ENCODE measurements at places on chromosomes 5 and 9.

DNA sequence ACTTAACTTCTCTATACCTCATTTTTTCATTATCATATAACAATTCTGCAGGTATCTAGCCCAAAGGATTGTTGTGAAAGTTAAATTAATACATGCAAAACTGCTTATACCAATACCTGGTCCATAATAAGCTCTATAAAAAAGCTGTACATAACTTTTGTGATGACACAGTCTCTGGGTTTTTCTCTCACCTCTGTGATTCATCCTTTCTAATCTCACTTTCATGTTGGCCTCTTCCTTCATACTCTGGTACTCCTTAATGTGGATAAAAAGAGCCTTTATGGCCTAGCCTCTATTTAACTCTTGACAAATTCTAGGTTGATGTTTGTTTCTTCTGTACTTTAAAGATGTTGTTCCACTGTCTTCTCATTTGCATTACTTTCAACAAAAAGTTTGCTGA is 162.9 kb upstream of the ACOT12 start:
- peak; percentile 6 for DNase-seq

- DNase-seq, result no peak
Observed at GRCh38 chr9:82987370-82988189, 75.4 kb downstream of the RASEF start.

DNA sequence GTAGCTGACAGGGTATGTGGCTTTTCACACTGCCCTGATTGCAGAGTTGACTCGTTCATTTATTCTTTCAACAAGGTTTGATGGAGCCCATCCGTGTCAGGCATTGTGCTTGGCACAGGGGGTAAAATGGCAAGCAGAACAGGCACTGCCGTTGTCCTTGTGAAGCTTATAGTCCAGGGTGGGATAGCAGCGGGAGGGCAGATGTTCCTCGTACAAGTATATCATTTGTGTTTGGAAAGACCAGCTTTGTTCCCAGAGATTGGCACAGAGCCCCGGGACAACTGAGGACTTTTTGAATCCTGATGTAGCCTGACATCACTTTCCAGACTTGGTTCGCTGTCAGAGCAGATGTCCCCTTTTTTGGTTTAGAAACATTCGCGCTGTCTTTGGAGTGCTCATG is 50.9 kb downstream of the MVB12B start:
- no peak for DNase-seq

GRCh38 chr5:38011668-38012188 is 171.9 kb upstream of the GDNF start:
- DNase-seq, result no peak

- no peak for DNase-seq
Observed at GRCh38 chr9:76595645-76596044, 136.7 kb downstream of the GCNT1 start.

- no peak for DNase-seq
Observed at GRCh38 chr5:56827049-56827448, 11.7 kb downstream of the MAP3K1 start.

DNA sequence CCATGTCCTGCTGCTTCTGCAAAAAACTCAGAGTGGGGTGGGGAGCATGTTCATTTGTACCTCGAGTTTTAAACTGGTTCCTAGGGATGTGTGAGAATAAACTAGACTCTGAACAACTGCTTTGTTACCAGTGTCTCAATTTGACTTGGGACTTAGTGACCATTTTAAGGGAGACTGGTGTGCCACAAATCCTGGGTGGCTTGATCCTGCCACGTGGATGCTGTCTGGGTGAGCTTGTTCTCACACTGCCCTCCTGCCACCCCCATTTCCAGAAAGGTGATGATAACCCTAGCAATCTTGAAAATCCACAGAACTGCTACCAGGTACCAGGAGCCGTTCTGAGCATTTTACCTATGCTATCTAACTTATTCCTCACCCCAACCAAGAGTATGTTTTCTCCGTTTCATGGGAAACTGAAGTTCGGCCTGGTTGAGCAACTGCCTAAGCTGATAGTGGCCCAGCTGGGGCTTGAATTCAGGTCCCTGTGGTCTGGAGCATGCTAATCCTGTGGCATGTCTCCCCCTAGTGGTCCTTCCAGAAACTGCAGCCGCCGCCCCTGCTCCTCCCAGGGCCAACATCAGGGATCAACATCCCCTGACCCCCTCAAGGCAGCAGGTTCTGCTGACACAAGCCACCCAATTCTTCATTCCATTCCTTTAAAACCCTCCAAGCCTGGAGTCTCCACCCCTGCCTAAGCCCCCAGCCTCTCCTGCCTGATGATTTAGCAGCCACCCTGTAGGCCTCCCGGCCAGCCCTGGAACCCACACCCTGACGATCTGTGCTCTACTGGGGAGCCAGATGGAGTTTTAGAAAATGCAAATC is 2.8 kb downstream of the IL3 start:
- DNase-seq, result peak; percentile 32

DNA sequence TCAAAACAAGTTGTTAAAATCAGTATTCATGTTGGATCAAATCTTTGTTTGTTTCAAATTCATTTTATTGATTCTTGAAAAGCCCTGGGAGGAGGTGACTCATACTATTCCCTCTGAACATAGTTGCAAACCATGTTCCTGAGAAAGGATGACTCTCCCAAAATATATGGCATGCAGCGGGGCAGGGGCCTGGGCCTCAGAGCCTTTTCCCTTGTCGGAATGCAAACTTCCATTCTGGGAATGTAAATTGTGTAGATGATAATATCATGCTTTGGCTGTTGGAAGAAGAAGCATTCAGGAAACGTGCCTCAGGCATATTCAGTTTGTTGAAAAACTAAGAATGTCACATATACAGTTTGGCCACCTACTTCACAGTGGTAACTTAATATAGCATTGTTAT is 242.0 kb downstream of the AUH start:
- peak; percentile 32 for DNase-seq

DNA sequence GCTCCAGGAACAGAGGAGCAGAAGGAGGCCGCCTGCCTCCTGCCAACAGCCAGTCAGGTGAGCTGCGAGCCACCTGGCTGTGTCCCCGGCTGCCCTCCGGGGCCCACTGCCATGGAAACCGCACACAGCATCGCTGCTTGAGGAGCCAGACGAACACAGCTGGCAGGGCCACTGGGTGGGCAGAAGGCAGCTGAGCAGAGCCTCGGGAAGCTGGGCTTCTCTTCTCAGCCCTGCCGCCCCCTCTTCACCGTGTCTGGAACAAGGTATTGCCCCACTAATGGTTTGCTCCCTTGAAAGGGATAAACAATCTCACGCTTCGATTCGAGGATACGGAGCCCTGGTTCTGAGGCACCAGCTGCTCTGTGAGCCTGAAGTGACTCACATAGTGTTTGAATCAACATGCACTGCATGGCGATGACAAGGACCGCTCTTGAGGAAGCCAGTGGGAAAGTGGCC is 63.7 kb upstream of the RUFY1 start:
- no peak for DNase-seq
